Activated naive CD4-positive, alpha-beta T cell treated with anti-CD3 and anti-CD28 coated beads for 36 hours (primary cell): ENCODE measurements at places on chromosomes 7 and 10. TPM values are rescaled to one million over a fixed set of nuclear protein-coding genes. Genes with fewer than 3 reads are reported as not detected.
A peak's percentile ranks its signal among the peaks of the same experiment; 100 is the strongest.

DNA sequence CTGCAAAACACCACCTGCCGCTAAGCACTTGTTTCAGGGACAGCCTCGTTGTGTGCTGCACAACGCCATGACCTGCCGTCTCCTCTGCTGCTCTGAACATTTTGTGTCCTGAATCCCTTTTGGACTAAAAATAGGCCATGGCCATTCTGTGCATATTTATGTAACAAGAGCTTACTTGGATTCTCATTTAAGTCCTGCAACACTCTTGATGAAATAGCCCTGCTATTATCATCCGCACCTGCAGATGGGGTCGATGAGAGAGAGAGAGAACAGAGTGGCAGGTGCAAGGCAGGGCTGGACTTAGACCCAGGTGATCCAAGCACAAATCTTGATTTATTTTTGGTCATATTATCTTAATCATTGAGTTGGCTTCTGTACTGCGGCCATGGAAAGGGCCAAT lies 121.2 kb upstream of the PRKCQ start:
- peak; percentile 23 for DNase-seq

GRCh38 chr10:63588436-63589167 lies 67.4 kb downstream of the REEP3 start:
- no peak for DNase-seq

DNA sequence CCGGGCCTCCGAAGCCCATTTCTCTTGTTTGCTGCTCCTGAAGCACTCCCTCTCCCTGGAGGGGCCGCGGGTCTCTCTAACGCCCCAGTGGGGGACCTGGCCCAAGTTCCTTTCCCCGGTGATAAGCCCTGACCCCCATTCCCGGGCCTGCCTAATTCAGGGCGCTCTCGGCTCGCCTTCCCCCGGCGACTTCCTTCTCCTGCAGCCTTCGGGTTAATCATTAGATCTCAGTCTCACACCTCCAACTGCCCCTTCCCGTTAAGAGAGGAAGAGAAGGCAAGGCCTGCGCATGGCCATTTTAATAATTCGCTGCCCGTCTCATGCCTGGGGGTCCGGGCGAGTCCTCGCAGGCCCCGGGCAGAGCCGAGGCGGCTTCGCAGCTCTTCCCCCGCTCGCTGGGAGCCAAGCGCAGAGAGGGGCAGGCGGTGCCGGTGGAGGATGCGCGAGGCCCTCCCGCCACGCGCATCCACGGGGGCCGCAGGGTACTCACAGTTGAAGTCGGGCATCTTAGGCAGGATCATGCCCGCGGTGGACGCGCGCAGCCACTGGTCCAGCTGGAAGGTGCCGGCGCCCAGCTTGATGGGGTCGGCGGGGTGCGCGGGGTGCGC lies 1.2 kb downstream of the MNX1 start:
- no peak for DNase-seq

DNA sequence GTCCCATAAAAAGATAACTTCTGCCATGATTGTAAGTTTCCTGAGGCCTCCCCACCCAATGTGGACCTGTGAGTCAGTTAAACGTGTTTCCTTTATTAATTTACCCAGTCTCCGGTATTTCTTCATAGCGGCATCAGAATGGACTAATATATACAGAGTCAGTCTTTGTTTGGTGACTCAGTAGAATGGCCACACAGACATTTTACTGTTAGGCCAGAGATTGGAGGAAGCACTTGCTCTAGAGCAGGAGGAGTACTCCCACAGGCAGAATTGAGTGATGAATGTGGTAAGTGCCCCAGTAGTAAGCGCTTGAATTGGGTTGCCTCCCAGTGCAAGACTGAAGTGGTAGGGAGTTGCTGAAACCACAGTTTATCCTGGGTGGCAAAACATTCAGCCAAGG lies 149.5 kb upstream of the SMIM30 start:
- DNase-seq, result no peak

- no peak for DNase-seq
Measured at GRCh38 chr10:43258211-43258561, 8.7 kb downstream of the RASGEF1A start.

GRCh38 chr7:151383638-151384351 lies 26.0 kb downstream of the WDR86 start:
- no peak for DNase-seq

- no peak for DNase-seq
Measured at GRCh38 chr7:48307041-48307714, 135.9 kb downstream of the ABCA13 start.

Gene MINDY4
- 1.2 TPM for total RNA-seq

- peak; percentile 86 for DNase-seq
Measured at GRCh38 chr10:5291501-5292195, 73.1 kb upstream of the UCN3 start.

DNA sequence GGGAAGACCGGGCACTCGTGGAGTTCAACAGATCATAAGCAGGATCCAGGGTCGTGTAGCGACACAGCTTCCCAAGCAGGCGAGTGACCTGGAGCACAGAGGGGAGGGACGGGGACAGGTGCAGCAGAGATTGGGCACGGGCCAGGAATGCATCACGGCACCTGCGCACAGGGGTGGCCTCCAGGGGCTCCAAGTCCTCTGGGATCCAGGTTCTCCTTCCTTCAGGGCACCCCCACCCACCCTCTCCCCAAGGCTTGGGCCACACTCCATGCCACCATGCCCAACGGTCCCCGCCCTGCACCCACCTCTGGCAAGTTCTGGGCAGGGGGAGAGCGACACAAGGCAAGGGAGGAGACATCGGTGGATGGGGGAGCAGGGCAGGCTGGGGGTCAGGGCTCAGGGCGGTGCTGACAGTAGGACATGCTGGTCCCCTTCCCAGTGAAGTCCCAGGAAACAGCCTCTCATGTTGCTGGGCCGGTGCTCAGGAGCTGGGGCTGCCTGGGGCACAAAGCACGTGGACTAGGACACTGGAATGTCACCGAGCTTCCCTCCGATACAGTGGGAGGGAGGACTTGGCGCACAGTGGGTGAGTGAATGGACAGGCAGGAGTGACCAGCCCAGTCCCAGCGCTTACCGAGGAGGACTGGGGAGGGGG lies 597.3 kb downstream of the PTPRN2 start:
- no peak for DNase-seq

DNA sequence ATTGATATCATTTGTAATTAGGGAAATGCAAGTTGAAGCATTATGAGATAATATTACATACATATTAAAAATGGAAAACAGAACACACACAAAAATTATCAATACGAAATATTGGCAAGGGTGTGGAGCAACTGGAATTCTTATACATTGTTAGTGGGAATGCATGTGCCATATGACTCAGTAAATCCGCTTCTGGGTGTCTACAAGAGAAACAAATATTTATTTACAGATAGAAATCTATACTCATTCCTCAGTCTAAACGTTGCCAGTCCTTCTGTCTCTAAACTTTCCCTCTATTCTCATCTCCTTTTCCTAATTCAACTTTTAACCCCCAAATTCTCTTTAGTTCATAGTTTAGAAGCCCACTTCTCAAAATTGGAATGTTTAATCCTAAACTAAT lies 170.4 kb upstream of the LRRTM3 start:
- no peak for DNase-seq

Gene SSC4D
- 0.62 TPM for total RNA-seq

- DNase-seq, result no peak
Measured at GRCh38 chr10:78691301-78692030, 377.3 kb upstream of the ZMIZ1 start.

DNA sequence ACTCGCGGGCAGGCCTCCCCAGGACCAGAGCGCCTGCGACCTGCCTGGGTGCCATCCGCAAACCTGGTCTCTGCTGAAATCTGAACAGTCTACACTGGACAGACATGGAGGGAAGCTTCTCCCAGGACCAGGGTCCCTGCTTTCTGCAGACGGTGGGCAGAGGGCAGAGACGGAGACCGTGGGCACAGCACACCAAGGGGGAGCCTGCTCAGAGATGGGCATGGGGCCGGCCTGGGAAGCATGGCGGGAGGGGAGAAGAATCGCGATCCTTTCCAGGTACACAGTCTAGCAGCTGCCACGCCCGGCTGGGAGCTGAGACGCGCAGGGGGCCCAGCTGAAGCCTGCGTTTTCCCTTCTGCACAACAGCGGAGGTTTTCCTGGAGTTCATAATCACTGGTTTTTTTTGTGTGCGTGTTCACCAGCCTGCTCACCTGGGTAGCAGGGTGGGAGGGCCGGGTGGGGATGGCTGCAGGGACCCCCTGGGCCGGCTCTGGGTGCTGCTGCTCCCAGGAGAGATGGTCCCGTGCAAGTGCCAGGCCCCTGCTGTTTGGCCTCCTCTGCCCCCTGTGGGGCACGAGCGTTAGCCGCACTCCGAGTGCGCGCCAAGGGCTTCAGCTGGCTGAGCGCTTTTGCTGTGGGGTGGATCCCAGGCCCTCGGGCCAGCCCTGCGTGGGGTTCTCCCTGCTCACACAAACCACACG lies 448.8 kb downstream of the DNAJB6 start:
- no peak for DNase-seq

GRCh38 chr7:146528581-146528980 lies 412.0 kb downstream of the CNTNAP2 start:
- no peak for DNase-seq

DNA sequence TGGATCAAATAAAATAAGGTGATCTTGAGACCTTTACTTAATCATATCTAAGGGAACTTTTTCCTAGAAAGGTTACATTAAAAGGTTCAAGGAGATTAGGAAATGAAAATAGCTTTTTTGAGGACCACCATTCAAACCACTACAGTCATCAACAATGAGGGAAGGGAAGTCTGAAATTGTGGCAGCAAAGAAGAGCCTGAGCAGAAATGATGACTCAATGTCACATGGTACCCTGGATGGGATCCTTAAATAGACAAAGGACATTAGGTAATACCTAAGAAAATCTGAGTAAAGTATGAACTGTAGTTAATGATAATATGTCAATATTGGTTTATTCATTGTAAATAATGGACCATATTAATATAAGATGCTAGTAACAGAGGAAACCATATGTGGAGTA lies 236.0 kb downstream of the SEMA3D start:
- no peak for DNase-seq

Gene ITPRID1
- total RNA-seq, result not detected

Gene ZNF273
- 12.3 TPM for total RNA-seq

DNA sequence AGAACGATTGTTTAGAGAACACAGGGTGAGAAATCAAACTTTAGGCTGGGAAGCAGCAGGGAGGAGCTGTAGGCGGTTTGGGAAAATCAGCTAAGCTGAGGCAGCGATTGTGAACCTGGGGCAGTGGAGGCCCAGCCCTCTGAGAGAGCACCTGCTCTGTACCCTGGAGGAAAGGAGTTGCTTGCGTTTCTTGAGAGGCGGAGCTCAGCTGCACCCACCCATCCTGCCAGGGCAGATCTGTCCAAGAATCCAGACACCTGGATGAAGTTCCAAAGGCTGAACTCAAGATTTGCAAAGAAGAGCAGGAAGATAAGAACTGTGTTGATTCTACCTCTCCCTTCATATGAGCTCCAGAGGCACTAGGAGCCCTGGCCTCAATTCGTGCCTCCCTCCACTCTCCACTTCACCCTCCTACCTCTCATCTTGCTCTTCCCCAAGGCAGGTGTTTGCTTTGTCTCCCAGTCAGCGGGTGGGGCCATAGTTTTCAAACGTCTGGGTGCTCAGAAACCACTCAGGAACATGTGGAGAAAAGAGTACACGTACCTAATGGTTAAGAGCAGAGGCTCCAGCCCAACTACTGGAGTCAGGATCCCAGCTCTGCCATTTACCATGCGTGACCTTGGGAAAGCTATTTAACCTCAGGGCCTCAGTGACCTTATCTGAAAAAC lies 21.5 kb upstream of the TMEM213 start:
- no peak for DNase-seq

Gene SERPINE1
- total RNA-seq, result 0.07 TPM

- DNase-seq, result peak; percentile 58
Measured at GRCh38 chr10:123147635-123148413, at the start of gene HMX2. Gene HMX2 (plus strand): TSS chr10:123148136. CDS start chr10:123148379, 243 bp downstream.

Gene PRR15
- total RNA-seq, result not detected

GRCh38 chr10:112361951-112362751 lies 11.8 kb upstream of the ACSL5 start:
- no peak for DNase-seq

Gene CPED1
- not detected for total RNA-seq

GRCh38 chr10:61836888-61837754 lies 64.4 kb upstream of the ARID5B start:
- no peak for DNase-seq

DNA sequence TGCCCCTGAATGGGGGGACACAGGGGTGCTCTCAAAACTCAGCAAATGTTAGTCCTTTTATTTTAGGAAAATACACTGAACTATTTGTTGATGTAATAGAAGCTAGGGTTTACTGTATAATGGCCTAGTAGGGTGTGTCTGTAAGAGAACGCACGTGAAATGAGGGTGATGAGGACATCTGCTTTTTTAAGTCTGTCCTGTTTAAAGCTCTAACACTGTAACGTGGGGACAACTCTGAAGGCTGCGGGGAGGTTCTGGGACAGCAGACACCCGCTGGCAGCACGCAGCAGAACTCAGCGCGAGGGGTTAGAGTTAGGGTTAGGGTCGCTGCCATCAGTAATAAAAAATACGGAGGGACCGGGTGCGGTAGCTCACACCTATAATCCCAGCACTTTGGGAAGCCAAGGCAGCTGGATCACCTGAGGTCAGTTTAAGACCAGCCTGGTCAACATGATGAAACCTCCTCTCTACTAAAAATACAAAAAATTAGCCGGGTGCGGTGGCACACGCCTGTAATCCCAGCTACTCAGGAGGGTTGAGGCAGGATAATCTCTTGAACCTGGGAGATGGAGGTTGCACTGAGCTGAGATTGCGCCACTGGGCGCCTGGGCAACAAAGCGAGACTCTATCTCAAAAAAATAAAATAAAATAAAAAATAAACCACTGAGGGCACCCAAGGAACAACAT lies 98.0 kb downstream of the CTBP2 start:
- no peak for DNase-seq

DNA sequence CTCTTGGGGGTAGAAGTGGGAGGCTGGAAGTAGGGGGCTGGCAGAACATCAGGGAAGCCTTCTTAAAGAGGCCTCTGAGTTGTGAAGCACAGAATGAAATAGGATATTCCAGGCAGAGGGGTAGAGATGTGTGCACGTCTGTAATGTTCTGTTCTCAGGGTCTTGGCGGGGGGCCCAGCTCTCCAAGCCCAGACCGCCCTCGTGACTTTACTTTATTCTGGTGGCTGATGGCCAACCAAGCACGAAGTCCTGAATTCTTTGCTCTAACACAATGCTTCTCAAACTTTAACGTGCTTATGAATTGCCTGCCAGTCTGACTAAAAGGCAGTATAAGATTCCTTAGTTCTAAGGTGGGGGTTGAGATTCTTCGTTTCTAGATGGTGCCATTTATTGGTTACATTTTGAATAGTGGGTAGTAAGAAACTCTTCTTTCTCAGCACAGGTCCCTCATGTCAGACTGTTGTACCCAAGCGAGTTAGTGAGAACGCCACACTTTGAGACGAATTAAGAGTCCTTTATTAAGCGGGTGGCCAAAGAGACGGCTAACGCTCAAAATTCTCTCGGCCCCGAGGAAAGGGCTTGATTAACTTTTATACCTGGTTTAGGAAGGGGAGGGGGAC lies 8.2 kb downstream of the PRXL2A start:
- no peak for DNase-seq

- DNase-seq, result no peak
Measured at GRCh38 chr7:26553128-26553527, 261.5 kb downstream of the SNX10 start.
